ENCODE measurements at places on chromosomes 1 and 21.

DNA sequence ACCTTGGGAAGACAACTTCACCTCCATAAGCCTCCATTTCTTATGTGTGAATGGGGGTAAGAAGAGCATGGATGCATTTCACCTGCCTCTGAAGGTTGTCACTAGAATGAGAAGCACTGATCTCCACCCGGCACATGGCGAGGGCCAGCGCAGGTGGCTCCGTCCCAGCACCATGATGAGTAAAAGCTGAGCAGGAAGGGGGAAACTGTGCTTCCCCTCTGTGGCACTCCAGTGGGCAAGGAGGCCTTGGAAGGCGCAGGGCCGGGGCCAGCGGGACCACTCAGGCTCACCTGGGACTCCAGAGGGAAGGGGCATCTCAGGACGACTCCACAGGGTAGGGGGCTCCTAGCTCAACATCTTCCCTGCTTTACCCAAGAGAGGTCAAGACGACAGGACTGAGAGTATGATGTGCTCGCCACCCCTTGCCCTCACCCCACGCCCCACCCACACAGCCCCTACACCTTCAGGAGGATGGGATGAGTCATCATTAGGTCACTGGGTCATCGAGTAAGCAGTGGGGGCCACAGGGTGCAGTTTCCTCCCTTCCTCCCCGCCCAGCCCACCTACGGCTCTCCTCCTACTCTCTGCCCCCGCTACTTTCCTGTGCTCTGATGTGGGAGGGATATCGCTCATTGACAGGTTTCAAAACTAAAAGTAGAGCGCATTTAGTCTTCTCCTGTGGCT lies 112.1 kb downstream of the HIVEP3 start:
- no peak for DNase-seq

DNA sequence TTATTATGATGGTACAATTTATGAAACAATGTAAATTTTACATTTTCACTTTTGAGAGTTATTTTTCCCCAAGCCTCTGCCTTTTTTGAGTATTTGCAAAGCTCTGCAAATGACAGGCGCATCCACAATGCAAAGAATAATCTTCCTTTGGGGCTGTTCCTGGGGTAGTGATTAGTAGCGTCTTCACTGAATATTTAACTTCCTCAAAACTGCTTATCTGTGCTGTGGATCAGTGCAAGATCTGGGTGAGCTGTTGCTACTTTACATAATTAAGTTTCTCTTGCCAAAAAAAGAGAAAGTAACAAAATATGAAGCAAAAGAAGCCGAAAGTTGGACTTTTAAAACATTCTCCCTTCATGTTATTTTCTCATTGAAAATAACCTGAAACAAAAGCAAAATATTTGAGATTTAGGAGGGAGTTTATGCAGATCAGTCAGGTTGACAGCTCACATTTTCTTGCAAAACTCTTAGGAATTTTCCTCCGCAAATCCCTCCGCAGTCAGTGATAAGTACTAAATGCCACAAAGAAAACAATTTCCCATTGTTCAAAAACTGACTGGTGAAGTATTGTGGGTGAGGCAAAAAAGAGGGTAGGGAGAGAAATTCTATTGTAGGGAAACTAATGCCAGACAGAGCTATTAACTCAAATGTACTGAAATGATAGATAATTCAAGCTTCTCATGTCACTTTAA lies 276.4 kb upstream of the B3GALT2 start:
- DNase-seq: no peak

DNA sequence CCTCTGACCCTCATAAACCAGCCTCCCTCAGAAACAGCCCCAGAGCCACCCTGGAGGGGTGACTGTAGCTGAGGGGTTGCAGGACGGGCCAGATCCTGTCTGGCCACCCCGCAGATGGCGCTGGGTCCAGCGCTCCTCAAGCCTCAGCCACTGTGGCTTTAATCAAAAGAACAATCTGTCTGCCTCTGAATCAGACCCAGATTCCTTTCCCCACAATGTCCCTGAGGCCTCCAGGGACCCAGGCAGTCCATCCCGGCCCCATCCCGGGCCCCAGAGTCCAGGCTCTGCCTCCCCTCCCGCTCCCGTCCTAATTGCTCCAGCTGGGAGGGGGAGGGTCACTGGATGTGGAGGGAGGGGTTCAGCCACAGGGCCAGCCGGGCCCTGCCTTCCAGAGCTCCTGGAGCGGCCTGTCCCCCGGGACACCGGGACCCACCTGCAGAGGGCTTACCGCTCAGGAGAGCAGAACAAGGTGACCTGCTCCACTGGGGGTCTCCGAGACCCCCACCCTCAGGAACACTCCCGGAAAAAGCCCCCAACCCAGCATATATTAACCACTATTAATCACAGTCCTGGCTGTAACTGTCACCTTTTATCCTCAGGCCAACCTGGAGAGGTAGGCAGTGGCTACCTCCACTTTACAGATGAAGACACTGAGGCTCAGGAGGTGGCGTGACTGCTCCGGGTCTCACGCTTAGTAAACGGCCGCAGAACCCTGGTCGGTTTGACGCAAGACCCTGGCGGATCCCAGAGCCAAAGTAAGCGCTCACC lies 836 bp upstream of the FBLIM1 start:
- no peak for DNase-seq

GRCh38 chr1:205301205-205301821 lies 20.2 kb downstream of the NUAK2 start:
- no peak for DNase-seq

- DNase-seq: no peak
Measured at GRCh38 chr1:173863224-173864161, 4.3 kb downstream of the GAS5 start.

- DNase-seq: no peak
Measured at GRCh38 chr1:34929497-34929852, at the start of gene DLGAP3. Gene DLGAP3, minus strand, starts transcription at chr1:34929650. Its CDS starts 24,267 bp downstream, at chr1:34905383.

DNA sequence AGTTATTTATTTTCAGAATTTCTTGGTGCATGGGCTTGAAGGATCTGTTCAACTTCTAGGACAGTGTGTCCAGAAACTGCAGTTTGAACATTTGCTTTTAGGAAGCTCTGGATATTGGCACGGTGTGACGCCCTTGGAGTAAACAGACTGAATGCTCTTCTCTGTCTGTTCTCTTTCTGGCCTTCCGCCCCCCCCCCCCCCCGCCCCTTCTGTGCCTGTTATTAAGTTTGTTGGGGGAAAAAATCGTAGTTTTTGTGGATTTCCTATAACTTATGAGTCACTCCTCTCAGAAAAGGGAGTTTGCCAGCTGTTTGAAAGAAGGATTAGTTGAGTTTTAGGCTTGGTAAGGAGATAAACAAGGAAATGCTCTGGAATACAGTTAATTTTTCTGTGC lies 1.2 kb downstream of the KCTD3 start:
- DNase-seq: no peak

DNA sequence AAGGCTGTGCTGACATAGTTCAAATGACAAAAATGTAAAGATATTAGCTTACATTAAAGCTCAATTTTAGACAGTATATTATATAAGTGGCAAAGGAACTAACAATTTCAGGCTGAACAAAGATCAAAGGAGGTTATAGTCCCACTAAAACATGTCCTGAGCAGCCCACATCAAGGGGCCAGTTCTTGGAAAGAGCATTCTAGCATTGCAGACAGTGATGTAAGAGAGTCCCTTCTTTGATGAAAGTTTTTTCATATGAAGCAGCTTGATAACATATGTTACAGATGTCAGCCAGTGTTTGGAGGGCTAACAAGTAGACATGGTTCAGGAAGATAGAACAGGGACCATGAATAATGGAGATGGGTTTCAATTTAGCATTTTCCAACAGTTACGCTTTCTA lies 301.7 kb downstream of the NTNG1 start:
- no peak for DNase-seq

GRCh38 chr1:218384581-218384993 lies 39.5 kb downstream of the TGFB2 start:
- DNase-seq: no peak

DNA sequence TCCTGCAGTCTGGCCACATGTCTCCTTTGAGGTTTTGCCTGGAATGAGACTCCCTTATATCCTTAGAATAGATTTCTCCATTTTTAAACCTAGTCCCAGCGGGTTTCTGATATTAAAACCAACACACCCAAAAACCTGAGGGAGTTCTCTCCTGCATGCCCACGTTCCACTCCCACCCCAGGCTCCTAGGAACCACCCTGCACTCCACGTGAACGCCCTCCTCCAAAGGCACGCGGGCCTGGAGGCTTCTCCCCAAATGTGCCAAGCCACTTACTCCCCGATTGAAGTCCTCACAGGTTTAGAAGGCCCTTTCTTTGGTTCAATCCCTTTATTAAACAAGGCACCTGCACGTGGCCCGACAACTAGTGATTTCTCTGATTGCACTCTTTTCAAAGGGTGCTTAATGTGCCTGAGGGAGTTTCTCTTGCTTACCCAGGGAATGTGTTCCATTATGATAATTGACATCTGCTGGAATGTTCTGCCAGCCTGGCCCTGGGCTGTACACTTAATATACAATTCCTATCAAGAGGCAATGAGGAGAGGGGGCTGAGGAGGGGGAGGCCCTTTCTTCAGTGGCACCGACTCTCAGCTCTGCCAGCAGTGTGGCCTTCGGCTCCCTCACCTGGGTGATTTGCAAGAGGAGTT lies 104.3 kb upstream of the ADAR start:
- no peak for DNase-seq

- no peak for DNase-seq
Measured at GRCh38 chr1:41573194-41573593, 88.7 kb upstream of the EDN2 start.

GRCh38 chr21:26098772-26099397 lies 71.7 kb downstream of the APP start:
- DNase-seq: no peak

DNA sequence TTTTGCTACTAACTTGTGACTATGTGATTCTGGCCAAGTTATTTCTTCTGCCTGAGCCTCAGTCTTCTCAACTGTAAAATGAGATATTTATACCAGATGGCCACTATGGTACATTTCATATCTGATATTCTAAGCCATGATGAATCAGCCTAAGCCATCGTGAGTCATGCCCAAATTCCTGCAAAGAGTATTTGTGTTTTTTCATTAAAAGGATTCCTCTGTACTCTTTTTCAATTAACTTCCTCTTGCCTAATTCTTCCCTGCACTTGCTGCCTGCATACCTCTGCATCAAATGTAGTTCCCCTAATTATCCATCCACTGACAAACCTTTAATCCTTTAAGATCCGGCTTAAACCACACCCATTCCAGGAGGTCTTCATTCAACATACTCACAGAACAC lies 575.1 kb upstream of the BEND5 start:
- DNase-seq: no peak

DNA sequence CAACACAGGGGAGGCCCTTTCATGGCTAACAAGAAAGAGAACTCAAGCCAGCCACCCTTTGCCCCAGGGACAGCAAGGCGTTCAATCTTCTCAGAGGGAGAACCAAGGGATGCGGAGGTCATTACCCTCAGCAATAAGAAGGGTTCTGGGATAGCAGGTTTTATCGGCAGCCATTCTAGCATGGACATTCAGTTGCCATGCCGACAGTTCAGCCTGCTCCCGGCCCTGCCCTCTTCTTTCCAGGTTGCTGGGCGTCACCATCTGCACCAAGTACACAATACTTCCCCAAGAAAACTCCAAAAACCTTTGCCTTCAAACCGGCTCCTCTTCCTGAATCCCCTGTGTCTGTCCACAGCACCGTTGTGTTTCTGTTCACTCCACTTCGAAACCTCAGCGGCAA lies 47.1 kb downstream of the SYT2 start:
- no peak for DNase-seq

- no peak for DNase-seq
Measured at GRCh38 chr1:64956733-64957441, 9.5 kb downstream of the JAK1 start.

DNA sequence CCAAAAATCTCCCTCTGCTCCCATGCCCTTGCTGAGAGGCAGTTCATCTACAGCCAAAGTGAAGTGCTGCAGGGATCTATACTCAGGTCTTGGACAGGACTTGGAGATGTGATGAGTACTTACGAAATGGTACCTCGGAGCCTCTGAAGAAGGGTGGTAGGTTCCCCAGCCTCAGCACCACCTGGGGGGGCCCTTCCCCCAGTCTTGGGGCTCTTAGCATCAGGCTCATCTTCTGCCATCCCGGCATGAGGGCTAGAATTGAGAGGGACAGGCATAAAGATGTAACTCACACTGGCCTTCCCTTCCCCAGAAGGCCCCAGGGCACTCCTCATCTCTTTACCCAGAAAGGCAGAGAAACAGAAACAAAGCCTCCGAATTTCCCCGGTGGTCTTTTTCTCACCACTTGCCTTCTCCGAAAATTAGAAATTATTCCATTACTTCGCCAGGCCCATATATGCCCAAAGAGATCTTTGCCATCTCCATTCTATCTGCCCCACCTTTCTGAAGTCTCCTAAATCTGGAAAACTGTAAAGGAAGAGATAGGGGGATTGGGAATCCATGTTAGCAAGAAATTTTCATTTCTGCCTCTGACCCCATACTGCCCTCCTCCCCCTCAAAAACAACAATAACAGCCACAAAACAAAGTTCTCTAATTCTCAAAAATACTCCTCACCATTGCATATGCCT lies 827 bp downstream of the RFX5 start:
- no peak for DNase-seq

DNA sequence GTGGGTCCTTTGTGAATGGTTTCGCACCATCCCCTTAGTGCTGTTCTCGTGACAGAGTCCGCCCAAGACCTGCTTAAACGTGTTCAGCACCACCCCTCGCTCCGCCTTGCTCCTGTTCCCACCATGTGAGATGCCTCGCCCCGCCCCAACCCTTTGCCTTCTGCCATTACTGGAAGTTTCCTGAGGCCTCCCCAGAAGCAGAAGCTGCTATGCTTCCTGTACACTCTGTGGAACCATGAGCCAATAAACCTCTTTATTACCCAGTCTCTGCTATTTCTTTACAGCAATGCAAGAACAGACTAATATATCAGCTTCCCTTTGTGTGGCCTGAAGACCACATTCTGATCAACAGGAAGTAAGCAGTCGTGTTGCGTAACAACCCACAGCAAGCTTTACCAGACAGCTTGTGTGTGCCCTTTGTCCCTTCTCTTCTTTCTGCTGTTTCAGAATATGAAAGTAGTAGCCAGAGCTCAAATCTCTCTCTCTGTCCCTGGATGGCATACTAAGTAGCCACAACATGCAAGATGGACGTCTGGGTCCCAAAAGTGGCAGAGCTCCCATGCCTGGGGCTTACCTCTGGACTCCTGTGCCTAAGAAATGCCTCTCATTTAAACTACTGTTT lies 14.1 kb downstream of the HENMT1 start:
- DNase-seq: peak; percentile 73

GRCh38 chr1:178397678-178398077 lies 99.1 kb downstream of the CLEC20A start:
- no peak for DNase-seq

DNA sequence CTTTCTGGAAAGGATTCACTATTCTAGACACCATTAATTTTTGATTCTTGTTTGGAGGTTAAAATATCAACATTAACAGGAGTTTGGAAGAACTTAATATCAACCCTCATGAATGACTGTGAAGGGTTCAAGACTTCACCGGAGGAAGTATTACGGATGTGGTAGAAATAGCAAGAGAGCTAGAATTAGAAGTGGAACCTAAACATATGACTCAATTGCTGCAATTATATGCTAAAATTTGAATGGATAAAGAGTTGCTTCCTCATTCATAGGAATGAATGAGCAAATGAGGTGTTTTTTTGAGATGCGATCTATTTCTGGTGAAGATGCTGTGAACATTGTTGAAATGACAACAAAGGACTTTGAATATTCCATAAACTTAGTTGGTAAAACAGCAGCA lies 77.9 kb upstream of the TNFSF4 start:
- no peak for DNase-seq

GRCh38 chr21:18902660-18903059 lies 499.1 kb upstream of the TMPRSS15 start:
- DNase-seq: no peak
